ENCODE measurements at places on chromosomes 5 and 9.

DNA sequence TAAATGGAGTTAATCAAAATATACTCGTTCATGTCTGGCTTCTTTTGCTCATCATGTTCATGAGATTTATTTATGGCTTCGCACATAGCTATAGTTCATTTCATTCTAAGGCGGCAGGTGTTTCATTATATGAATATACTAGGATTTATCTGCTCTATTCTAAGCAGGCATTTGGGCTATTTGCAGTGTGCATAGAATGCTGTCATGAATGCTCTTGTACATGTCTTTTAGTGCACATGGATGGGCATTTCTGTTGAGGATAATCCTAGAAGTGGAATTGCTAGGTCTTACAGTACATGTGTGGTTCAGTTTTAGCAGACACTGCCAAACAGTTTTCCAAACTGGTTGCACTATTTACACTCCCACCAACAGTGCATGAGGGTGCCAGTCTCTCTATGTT, 285.3 kb upstream of the ADRA1B start:
- no peaks in the 10 kb centered on the region for H3K4me1 ChIP-seq
- no peak for DNase-seq
- H3K27ac ChIP-seq = no peak overlapping the region
- H3K4me3 ChIP-seq = no peak overlapping the region
- no peaks in the 10 kb centered on the region for H3K36me3 ChIP-seq

GRCh38 chr5:138685193-138685745, 68.0 kb upstream of the CTNNA1 start:
- peaks cover 32% of the 10 kb centered on the region for H3K27me3 ChIP-seq
- H3K4me3 ChIP-seq = no peak overlapping the region
- no peaks in the 10 kb centered on the region for H3K36me3 ChIP-seq
- H3K4me1 ChIP-seq = no peaks in the 10 kb centered on the region
- DNase-seq = no peak

DNA sequence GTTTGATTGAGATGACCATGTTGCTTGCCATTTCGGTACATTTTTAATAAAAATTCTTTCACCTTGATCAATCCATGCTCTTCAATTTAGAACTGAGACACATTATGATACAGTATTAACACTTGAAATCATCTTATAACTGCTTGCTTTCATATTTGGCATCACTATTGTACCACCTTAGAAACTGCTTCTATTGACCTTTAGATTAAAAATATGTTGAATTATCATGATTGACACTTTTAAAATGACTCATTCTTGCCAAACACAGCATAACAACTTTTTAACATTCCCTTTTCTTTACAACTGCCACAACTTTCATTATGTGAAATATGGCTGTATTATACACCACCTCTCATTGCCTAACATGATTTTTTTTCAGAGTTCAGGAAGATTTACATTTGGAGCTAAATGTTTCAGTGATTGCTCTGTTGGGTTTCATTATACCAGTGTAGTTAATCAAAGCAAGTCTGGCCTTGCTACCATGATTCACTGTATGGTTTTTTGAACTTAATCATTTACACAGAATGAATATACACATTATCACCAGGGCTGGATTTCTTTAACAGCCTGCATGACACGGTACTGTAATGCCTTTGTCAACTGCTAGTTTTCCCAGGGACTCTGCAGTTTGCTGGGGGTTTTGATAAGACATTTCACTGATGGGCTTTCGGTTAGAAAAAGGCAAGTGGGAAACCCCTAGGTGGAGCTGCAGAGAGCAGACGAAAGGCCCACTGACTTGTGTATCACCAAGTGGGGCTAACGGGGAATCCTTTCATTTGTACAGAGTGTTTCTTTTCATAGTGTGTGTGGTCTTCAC, 93.6 kb upstream of the TLE4 start:
- no peak overlapping the region for H3K27ac ChIP-seq
- peaks cover 16% of the 10 kb centered on the region for H3K4me1 ChIP-seq
- H3K4me3 ChIP-seq = no peak overlapping the region
- DNase-seq = no peak
- no peaks in the 10 kb centered on the region for H3K36me3 ChIP-seq

GRCh38 chr9:116549061-116549664, 137.9 kb upstream of the TRIM32 start:
- peaks cover 3% of the 10 kb centered on the region for H3K4me1 ChIP-seq
- DNase-seq = no peak
- H3K4me3 ChIP-seq = no peak overlapping the region
- H3K27ac ChIP-seq = no peak overlapping the region
- H3K27me3 ChIP-seq = no peaks in the 10 kb centered on the region

GRCh38 chr5:154465169-154465568, 12.9 kb downstream of the HAND1 start:
- no peaks in the 10 kb centered on the region for H3K36me3 ChIP-seq
- peaks cover 24% of the 10 kb centered on the region for H3K27me3 ChIP-seq
- H3K4me3 ChIP-seq = no peak overlapping the region

GRCh38 chr9:2809692-2810419, 34.0 kb downstream of the PUM3 start:
- peaks cover 1% of the 10 kb centered on the region for H3K4me1 ChIP-seq
- no peak overlapping the region for H3K27ac ChIP-seq
- no peak overlapping the region for H3K4me3 ChIP-seq
- no peaks in the 10 kb centered on the region for H3K27me3 ChIP-seq
- H3K36me3 ChIP-seq = peaks cover 82% of the 10 kb centered on the region

Data from activated T-helper 2 cell treated with anti-CD3 and anti-CD28 coated beads, Interferon-gamma antibody, Interleukin-2, Interleukin-4, amounts not matched to agents 10 μg/mL and 5 μg/mL and 100 μg/mL, durations not matched to agents 14 hours and 24 hours and 36 hours (primary cell).